ENCODE measurements at places on chromosomes 1 and 21. TPM values are rescaled to one million over a fixed set of nuclear protein-coding genes. Genes with fewer than 3 reads are reported as not detected.

Gene SPRR1A
- not detected for total RNA-seq

DNA sequence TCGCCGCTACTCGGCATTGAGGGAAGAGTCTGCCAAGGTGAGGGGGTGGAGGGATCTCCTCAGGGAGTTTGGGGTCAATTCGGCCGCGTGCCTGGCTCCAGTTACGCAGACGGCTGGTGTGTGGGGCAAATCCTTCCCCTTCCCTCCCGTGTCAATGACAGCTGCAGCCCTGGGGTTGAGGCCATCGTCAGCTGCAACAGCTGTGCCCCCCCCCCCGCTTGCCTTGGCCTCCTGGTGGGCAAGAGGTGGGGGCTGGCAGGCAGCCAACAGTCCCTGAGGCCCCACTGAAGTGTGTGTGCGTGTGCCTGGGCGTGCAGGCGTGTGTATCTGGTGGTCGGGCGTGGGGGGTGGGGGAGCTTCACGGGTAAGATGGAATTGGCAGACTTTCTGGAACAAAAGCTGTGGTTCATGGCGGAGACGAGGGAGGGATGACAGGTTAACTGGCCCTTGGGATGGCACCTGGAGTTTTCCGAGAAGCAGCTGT lies 25.6 kb downstream of the PPFIA4 start:
- DNase-seq = no peak
- no peaks in the 10 kb centered on the region for H3K36me3 ChIP-seq
- no peak overlapping the region for H3K27ac ChIP-seq
- H3K27me3 ChIP-seq = no peaks in the 10 kb centered on the region
- no peaks in the 10 kb centered on the region for H3K4me1 ChIP-seq

- no peak within 1 kb of the TSS for H3K27ac ChIP-seq
- peaks cover 60% of the 10 kb centered on the region for H3K36me3 ChIP-seq
- DNase-seq = no peak
- H3K4me1 ChIP-seq = no peaks in the 10 kb centered on the region
- no peak within 1 kb of the TSS for H3K4me3 ChIP-seq
Observed at GRCh38 chr1:151175863-151176262, at the start of gene TMOD4. TSS of gene TMOD4 (minus strand) at chr1:151175981. CDS start at chr1:151174875, 1,106 bp downstream.

DNA sequence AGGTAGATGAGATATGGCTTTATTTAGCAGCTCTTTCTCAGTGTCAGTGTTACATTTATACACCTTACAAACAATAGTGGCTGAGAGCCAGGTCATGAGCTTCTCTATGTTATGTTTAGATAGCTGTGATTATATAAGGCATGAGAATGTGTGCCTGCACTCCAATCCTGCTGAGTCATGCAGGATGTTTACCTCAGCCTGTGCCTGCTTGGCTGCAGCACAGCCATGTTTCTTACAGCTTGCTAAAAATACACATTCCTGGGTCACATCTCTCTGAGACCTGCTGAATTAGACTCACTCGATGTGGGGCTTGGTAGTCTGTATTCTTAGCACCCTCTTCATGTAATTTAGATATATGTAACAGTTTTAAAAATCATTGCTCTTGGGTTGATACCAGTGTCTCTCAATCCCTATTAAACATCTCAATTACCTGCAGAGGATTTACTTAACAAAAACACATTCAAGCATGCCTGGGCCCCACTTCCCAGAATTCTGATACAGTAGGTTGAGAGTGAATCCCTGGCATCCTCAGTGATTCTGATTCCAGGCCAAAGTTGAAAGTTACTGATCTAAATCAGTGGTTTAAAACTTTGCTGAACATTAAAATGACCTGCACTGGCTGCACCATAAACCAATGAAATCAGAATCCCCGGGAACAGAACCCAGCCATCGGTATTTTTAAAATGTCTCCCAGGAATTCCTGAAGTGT lies 107.5 kb downstream of the GDAP2 start:
- H3K27ac ChIP-seq = no peak overlapping the region
- H3K36me3 ChIP-seq = no peaks in the 10 kb centered on the region
- H3K4me1 ChIP-seq = no peaks in the 10 kb centered on the region
- no peaks in the 10 kb centered on the region for H3K27me3 ChIP-seq
